DMS53 (cell line): ENCODE measurements at places on chromosomes 5 and 9.

DNA sequence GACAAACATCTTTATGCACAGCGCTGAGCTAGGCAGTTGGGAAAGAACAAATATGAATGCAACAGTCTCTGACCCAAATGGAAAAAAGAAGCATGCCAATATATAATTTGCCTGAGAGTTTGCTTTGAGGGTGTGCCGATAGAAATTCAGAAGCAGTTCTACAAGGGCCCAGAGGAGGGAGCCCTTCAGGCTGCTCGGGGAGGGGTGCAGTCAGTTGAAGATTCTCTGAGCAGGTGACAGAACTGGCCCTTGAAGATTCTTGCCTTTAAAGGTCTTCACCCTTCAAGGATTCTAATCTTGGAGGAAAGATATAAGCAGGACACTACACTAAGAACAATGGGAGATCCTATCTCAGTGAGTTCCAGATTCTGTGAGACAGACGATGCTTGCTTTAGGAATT lies 3.7 kb upstream of the PAPPA start:
- DNase-seq, result peak; percentile 54

DNA sequence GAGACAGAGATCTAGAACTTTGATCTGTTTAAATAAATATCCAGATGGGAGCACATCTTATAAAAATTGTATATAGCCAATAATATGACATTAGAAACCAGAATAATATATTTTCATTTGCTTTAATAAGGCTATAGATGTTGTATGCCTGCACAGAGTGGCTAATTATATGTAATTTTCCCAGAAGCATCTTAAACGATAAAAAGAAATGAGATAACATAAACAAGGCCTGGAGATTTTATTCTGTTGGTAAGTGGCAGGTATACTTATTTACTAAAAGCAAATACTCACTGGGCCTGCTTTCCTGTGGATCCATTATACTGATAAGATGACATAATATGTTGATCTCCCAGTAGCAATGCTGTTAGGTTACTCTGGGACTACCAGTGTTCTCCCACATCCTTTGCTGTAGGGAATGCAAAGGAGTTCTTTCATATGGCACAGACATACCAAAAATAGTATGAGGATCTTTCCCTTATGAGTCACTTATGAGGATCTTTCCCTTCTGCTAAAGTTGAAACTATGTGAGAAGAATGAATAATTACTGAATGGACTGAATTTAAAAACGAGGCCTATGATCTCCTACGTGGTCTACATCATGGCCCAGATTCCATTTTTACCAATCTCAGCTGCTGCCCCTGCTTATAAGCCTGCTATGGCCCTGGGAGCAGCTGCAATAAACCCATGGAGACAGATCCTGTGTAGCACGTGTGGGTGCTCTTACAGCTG lies 112.1 kb downstream of the NUDT12 start:
- peak; percentile 36 for DNase-seq

DNA sequence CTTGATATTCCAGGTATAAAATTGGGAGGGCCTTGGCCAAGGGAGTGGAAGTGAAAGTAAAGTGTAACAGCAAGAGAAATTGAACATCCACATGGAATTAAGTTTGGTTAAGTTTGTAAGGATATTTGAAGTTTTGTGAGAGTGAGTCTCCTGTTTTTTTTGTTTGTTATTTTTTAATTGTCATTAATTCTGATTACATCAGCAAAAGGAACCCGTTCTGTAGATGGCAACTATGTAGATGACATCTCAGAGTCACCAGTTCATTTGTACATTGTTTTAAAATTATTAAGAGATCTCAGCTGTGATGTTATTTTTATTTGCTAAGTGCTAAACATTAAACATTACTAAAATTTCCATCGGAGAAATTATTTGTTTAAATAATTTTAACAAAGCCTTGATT lies 65.2 kb downstream of the XRCC4 start:
- DNase-seq, result no peak

DNA sequence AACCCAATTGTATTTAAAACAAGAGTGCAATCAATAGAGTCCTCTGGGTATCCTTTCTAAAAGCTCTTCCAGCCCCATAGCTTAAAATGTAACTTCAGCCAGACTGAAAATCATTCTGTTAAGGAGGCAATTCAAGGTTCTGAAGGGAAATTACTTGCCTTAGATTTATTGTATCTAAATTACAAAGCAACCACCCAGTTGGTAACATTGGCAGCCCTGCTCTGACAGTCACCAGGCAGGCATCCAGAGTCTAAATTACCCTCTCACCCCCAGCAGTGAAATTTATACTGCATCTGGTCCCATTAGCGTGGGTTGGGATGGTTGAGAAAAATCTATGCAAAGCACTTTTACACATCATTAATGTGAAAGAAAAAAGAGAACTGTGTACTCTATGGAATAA lies 514.7 kb downstream of the MTRR start:
- no peak for DNase-seq

- DNase-seq, result no peak
Measured at GRCh38 chr9:72931437-72931836, 21.4 kb downstream of the ALDH1A1 start.

DNA sequence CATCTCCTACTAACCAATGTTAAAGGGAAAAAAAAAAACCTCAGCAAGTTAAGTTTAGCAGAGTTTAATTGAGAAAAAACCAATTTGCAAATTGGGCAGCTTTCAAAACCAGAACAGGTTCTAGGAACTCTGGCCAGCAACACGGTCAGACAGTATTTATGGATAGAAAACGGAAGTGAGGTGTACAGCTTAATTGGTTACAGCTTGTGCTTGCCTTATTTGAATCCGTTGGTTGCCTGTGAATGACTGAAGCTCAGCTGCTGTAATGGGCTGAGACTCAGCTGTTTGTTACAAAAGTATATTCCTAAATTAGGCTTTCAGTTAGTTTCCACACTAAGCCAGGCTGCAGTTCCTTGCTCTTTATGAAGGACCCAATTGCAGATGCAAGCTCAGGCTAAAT lies 217.0 kb downstream of the SREK1 start:
- DNase-seq, result no peak
